ENCODE measurements at places on chromosomes 16 and 17.

GRCh38 chr17:930258-930657 is 49.3 kb downstream of the NXN start:
- no peak for DNase-seq

- DNase-seq, result no peak
Measured at GRCh38 chr16:50316102-50316847, 49.9 kb downstream of the ADCY7 start.

- no peak for DNase-seq
Measured at GRCh38 chr17:75825149-75825552, 19.1 kb downstream of the UNC13D start.

- no peak for DNase-seq
Measured at GRCh38 chr17:17558431-17558830, 33.1 kb downstream of the PEMT start.

- DNase-seq, result no peak
Measured at GRCh38 chr16:30966033-30966619, 8.6 kb downstream of the SETD1A start.

DNA sequence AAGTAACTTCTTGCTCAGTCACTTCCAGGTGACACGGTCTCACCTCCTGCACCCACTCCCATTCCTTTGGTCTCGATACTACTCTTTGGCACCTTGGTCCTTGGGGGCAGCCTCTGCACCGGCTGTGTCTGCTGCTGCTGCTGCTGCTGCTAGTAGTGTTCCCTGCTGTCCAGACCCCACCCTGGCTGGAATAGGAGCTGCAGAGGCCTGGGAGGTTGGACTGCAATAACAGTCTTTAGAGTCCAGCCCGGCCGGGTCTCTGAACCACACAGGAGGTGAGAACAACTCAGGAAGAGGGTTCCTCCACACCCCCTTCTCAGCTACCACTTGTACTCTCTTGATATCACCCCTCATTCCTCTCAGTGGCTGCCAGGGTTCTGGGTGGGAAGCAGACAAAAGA is 231.1 kb upstream of the NLRP1 start:
- DNase-seq, result no peak

GRCh38 chr17:75759457-75759856 is 5.5 kb downstream of the GALK1 start:
- DNase-seq, result no peak

- DNase-seq, result no peak
Measured at GRCh38 chr17:21066394-21066793, 23.6 kb upstream of the USP22 start.

- DNase-seq, result no peak
Measured at GRCh38 chr16:65660390-65660789, 538.5 kb upstream of the CDH11 start.

DNA sequence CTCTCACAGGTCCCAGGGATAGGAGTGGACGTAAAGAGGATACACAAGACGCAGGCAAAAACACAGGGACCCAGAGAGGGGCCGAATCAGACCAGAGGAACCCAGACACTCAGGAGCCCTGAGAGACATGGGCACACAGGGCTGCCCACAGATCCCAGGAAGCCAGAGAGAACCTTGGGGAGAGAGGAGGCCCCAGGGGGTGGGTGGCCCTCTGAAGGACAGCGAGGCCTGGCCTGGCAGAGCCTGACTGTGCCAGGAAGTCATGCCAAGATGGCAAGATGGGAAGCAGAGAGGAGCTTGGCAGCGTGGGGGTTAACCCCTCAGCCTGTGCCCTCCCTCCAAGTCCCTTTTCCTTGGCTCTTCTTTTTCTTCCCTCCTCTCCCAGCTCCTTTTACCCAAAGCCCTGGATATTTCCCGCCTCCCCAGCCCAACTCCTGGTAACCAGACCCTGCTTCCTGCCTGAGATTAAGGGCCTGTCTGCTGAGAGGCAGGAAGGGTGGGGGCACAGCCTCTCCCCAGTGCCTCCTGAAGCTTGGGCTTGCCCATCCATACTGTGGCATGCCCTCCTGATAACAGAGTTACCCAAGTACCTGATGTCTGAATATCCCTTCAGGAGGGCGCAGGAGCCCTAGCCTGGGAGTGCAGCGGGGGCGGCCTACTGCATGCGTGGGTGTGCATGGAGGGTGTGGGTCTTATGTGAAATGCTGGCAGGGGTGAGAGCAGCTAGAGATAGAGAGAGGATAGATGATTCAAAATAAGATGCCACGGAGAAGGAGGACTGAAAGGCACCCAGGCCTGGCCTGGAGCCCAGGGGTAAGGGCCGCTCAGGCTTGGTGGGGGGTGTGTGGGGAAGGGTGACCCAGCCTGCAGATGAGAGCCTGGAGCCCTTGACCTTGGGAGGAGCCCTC is 6.0 kb upstream of the TBX21 start:
- DNase-seq, result no peak

DNA sequence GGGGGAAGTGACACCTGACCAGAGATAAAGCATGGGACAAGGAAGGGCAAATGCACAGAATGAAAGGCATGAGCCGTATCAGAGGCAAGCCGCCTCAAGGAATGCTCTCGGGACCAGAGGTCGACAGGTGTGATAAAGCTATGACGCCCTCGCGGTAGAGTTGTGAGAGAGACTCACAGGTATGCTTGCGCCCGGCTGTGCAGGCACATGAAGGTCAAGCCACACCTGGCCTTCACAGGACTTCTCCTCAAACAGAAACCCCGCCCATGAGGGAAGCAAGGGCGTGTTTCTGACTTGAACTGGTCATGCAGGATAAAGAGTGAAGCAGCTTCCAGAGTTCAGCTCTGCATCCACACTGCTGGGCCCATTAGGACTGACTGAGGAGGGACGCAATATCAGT is 7.8 kb downstream of the NCBP3 start:
- DNase-seq, result no peak

- no peak for DNase-seq
Measured at GRCh38 chr17:41734139-41734948, at the start of gene HAP1. Gene HAP1 (minus strand): TSS chr17:41734643. CDS start chr17:41734634, 9 bp downstream.

DNA sequence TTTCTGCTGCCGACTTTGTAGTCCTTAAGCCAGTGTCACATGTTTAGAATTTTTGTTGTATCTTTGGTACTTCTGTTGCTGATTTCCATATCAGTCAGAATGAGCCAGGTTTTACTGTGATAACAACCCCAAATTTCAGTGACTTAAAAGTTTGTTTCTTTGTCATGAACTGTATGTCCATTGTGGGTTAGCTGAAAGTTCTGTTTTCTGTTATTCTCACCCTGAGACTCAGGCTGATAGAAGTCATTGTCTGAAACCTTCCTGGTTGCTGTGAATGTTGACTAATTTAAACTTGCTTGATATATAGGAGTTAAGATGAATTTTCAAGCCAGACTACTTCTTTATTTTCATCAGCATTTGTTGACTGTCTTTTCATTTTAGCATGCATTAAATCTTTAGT is 68.8 kb downstream of the MRTFB start:
- no peak for DNase-seq

DNA sequence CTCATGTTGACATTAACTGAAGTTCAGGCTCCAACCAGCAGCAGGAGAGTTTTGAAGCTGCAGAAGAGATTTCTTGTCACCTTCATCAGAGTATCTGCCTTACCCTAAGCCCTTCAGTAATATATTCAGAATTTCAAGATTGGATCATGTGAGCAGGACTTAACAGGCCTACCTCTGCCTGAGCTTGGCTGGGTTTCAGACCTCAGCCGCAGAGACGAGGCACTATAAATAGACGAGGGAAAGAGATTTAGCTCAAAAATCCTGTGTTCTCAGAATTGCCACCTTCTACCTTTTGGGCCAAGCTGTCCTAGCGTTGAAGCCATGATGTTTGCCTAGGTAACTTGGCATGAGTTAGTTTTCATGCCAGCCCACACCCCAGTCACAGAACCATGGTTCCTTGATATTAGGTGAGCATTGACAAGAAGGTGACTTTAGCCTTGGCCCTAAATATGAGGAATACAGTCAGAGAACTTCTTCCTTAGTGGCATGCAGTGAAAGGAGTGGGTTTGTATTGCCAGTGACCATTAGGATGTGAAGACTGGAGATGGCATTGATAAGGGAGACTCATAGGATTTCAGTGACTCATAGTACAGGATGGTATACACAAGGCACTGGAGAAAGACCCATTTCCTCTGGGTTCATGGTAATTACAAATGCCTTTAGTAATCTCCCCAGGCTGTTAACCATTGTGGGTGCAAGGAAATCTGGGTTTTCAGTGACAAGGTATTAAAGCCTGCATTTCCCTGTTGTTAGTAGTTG is 224.3 kb downstream of the MSI2 start:
- no peak for DNase-seq
